Activated CD8-positive, alpha-beta memory T cell treated with anti-CD3 and anti-CD28 coated beads for 48 hours (primary cell): ENCODE measurements at places on chromosomes 7 and 10.

GRCh38 chr10:124646483-124647352, 97.5 kb downstream of the FAM53B start:
- DNase-seq = no peak

GRCh38 chr7:142303650-142304049, 45.8 kb upstream of the PRSS58 start:
- no peak for DNase-seq

- DNase-seq = no peak
These were observed 124.0 kb downstream of the MAGI2 start for GRCh38 chr7:79329464-79329863.

GRCh38 chr7:28767356-28767755, 190.8 kb downstream of the TRIL start:
- no peak for DNase-seq

DNA sequence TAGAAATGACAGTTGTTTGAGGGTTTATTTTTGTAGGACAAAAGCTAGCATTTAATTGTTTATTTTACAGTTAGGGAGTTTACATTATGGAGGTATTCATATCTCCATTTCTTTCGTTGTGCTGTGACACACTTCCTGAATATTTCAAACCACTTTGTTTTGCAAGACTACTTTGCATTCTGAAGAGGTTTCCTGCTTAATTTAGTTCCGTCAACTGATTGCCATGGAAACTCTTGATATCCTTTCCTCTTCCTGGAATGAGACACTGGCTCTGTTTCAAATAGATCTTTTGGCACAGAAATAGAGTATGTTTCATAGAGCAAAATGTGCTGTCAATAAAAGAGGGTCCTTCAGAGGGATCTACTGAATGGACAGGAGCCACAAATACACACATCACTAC, 159.5 kb upstream of the AGR3 start:
- DNase-seq = no peak

- DNase-seq = no peak
These were observed 6.0 kb downstream of the PDGFA start for GRCh38 chr7:513521-514166.

GRCh38 chr7:36217961-36218284, 64.9 kb downstream of the EEPD1 start:
- DNase-seq = no peak

DNA sequence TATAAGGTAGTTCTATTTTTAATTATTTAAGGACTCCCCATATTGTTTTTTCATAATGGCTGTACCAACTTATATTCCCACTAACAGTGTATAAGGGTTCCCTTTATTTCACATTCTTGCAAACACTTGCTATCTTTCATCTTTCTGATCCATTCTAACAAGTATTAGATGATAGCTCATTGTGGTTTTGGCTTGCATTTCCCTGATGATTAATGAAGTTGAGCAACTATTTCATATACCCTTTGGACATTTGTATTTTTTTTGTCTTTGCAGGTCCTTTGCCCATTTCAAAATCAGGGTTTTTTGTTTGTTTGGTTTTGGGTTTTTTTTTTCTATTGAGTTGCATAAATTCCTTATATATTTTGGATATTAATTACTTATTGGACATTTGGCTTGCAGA, 107.2 kb downstream of the EPC1 start:
- no peak for DNase-seq

DNA sequence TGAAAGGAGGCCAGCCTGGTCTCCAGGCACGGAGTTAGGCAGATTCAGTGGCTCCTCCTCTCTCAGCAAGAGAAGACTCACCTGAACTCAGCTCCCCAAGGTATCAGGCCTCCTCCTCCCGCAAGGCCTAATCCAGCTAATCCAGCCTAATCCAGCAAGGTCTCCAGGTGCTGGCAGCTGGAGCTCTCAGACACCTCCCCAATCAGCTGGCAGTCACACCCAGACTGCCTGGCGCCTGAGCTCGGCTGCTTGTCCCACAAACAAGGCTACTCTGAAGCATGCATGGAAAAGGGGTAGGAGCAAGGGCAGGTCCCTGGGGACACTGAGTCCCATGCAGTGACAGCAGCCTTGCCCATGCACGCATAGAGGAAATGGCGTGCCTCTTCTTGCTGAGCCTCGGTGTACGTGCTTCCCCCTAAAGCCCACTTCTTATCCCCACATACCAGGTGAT, 3.3 kb upstream of the OPN4 start:
- DNase-seq = no peak

DNA sequence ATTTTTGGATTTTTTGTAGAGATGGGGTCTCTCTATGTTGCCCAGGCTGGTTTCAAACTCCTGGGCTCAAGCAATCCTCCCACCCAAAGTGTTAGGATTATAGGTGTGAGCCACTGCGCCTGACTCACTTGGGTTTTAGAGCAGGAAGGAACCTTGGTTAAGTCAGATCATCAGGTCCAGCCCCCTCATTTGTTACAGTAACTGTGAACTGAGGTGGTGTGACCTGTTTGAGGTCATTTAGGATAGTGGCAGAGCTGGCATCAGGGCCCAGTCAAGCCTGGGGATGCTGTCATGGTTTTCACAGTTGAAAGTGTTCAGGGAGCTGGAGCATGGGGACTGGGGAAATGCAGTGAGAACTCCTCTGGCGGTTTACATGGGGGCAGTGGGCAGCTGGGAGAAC, 159.6 kb downstream of the TAX1BP1 start:
- peak; percentile 4 for DNase-seq

GRCh38 chr7:69430384-69431021, 167.8 kb upstream of the AUTS2 start:
- DNase-seq = no peak

- DNase-seq = no peak
These were observed 923.6 kb downstream of the GATA3 start for GRCh38 chr10:8978100-8978499.

- peak; percentile 29 for DNase-seq
These were observed 256.9 kb upstream of the NFE2L3 start for GRCh38 chr7:25894902-25895791.

GRCh38 chr10:58464956-58465355, 47.7 kb upstream of the BICC1 start:
- no peak for DNase-seq

DNA sequence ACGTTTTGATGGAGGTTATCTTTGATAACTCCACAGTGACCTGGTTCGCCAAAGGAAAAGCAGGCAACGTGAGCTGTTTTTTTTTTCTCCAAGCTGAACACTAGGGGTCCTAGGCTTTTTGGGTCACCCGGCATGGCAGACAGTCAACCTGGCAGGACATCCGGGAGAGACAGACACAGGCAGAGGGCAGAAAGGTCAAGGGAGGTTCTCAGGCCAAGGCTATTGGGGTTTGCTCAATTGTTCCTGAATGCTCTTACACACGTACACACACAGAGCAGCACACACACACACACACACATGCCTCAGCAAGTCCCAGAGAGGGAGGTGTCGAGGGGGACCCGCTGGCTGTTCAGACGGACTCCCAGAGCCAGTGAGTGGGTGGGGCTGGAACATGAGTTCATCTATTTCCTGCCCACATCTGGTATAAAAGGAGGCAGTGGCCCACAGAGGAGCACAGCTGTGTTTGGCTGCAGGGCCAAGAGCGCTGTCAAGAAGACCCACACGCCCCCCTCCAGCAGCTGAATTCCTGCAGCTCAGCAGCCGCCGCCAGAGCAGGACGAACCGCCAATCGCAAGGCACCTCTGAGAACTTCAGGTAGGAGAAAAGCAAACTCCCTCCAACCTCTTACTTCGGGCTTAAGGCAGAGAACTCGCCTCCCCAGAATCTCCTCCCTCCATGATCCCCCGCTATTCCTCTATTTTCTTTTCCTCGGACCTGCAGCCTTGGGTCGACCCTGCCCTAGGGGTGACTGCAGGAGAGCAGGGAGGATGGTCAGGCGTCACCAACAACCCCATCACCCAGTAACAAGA, at the start of gene SERPINE1:
SERPINE1 (plus strand) TSS at position 454 of the 809 bp plus-strand sequence. CDS start 1,290 bp downstream, outside the sequence.
- DNase-seq = peak; percentile 38

GRCh38 chr10:59271160-59271559, 91.2 kb downstream of the FAM13C start:
- no peak for DNase-seq

DNA sequence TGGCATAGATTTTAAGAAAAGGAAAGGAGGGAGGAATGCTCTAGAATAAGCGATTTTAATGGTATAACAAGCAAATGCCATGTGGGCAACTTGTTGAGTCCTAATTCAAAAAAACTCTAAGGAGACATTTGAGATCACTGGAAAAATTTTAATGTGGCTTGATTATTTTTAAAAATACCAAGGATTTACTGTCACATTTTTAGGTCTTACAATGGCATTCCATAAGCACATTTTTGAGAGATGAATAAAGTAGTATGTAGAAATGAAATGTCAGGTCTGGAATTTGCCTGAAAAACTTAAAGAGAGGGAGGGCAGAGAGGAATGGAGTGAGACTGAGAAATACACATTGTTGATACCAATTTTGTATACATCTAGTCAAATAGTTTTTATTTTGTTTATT, 20.3 kb downstream of the NCAPG2 start:
- DNase-seq = no peak

GRCh38 chr10:133178357-133179127, 18.5 kb downstream of the KNDC1 start:
- DNase-seq = no peak

DNA sequence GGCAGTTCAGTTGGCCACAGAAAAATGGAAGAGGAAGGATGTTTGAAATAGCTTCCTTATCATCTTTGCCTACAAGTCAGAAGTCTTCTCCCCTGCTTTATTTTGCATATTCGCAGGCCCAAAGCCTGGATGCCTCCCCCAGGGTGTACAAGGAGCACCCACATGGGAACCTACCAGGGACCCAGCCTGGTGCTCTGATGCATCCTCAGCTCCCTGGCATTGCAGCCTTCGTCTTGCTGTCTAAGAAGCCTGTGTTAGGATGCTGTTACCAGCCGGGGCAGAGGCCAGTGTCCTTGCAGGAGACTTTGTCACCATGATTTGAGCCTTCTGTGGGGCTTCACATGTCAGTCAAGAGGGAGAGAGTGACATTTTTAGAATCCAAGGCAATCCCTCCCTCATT, 27.0 kb upstream of the GPR26 start:
- DNase-seq = no peak

GRCh38 chr7:134744569-134744968, 34.9 kb upstream of the CALD1 start:
- DNase-seq = no peak

GRCh38 chr10:34341473-34341872, 473.6 kb downstream of the PARD3 start:
- DNase-seq = no peak

DNA sequence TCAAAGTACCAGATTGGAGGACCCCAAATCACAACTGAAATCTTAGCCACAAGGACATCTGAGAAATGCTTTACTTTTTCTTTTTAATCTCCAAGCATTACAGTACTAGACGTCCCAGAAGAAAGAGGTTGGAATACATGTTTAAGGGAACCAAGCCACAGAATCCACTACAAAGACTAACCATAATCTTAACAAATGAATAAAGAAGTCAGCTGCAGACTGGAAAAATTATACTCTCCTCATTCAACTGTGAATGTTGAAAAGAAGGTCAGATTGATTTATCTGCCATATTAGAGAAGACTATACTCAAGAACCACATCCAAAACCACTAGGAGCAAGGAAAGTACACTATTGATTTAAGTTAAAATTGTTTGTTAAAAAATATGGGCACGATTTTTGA, 102.1 kb upstream of the ABCB5 start:
- DNase-seq = no peak

GRCh38 chr10:109966961-109967738, 40.6 kb upstream of the ADD3 start:
- DNase-seq = no peak

- DNase-seq = no peak
These were observed 4.0 kb downstream of the MRPS24 start for GRCh38 chr7:43865277-43865676.

GRCh38 chr10:11831520-11831951, 8.4 kb downstream of the PROSER2 start:
- no peak for DNase-seq

DNA sequence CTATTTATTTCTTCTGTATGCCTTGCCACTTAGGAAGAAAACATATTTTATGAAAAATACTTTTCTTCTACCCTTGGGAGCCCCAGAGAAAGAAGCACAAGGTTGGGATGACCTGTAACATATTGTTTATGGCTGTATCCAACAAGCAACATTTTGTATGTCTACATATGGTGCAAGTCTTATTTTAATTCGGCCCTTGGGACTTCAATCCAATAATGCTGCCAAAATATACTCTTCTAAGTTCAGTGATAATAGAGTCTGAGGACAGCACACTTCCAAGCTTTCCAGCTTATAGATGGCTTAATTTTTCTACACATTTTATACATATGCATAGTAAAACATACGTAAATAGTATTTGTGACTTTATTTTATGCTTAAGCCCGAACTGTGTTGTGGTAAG, 318.5 kb upstream of the SEMA3A start:
- DNase-seq = no peak

DNA sequence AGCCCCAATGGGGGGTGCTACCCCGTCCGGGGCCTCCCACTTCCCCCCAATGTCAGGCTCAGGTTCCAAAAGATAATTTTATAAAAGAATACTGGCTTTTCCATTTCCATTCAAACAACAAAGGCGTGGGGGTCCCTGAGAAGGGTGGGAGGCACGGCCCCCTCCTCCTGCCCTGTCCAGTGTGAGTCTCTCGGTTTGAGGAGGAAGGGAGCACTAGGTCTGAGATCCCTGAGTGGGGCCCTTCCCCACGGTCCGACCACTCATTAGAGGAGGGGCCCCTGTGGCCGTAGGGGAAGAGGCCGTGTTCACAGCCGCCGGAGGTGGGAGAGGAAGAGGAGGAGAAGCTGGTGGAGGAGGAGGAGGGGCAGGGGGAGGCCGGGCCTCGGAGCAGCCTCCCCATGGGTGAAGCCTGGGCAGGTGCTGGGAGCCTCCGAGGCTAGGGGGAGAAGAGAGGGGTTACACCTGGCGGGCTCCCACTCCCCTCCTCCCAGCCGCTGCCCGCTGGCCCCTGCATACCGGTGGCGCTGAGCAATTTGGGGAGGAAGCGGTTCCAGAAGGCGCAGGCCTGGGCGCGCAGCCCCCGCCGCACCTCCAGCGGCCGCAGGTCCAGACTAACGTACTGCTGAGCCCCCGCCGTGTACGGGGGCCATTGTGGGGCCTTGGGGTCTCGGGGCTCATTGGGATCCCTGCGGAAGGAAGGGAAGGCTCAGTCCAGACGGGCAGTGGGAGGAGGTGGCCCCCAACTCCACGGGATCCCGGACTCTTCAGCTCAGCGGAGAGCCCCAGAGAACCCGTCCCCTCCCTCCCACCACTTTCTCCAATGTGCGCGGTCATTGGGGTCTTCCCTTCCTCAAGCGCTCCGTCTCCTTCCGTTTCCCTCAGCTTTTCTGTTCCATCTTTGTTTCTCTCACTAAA, 1.4 kb upstream of the UFSP1 start:
- no peak for DNase-seq

- no peak for DNase-seq
These were observed 157.0 kb upstream of the AGR3 start for GRCh38 chr7:17038783-17039170.

- no peak for DNase-seq
These were observed 85.1 kb downstream of the TRIM24 start for GRCh38 chr7:138545123-138545522.

GRCh38 chr7:115533785-115534184, 496.8 kb downstream of the TFEC start:
- DNase-seq = no peak

DNA sequence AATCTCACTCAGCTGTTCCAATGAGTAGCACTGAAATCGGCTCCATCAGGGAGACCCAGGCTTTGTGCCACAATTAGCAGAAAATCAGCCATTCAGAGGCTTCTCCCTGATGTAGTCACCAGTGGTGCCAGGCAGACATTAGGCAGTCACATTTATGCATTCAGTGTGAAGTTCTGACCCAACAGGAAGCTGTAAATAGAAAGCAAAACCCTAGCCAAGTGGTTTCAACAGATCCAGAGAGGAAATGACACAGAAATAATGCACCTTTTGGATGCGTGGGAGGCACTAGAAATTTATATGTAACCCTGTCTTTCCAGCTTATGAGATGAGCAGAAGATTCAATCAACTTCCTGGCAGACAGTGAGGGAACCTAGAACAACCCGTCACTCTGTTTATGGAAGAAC, 186.4 kb downstream of the PDE1C start:
- no peak for DNase-seq
